ENCODE measurements at places on chromosomes 13 and 19. TPM values are rescaled to one million over a fixed set of nuclear protein-coding genes. Genes with fewer than 3 reads are reported as not detected.
A peak's percentile ranks its signal among the peaks of the same experiment; 100 is the strongest.

The PCP2 gene
- 1.00 TPM for total RNA-seq

The KCNN4 gene
- 0.36 TPM for total RNA-seq

The BEST2 gene
- not detected for total RNA-seq

DNA sequence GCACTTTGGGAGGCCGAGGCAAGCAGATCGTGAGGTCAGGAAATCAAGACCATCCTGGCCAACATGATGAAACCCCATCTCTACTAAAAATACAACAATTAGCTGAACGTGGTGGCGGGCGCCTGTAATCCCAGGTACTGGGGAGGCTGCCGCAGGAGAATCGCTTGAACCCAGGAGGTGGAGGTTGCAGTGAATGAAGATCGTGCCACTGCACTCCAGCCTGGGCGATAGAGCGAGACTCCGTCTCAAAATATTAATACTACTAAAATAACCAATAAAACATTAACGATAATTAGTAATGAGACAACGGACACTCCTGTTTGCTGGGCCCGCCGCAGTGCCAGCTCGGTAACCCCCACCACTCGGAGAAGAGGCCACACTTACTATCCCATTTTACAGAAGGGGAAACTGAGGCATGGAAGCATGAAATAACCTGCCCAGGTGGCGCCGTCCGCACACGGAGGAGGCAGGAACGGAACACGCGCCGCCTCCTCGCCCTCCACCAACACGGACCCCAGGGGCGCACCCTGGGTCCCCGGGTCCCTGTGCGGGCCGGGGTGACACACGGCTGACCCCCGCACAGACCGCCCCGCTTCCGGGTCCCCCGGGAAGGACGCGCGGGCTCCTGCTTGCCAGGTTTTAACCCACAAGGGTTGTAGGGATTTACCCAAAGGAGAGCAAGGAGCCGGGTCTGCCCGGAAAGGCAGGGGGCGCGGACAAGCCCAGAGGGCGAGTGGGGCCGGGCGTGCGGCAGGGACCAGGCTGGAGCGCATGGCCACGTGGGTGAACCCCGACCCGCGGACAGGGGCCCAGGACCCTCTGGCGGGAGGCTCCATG lies 1.6 kb downstream of the R3HDM4 start:
- no peak for DNase-seq

DNA sequence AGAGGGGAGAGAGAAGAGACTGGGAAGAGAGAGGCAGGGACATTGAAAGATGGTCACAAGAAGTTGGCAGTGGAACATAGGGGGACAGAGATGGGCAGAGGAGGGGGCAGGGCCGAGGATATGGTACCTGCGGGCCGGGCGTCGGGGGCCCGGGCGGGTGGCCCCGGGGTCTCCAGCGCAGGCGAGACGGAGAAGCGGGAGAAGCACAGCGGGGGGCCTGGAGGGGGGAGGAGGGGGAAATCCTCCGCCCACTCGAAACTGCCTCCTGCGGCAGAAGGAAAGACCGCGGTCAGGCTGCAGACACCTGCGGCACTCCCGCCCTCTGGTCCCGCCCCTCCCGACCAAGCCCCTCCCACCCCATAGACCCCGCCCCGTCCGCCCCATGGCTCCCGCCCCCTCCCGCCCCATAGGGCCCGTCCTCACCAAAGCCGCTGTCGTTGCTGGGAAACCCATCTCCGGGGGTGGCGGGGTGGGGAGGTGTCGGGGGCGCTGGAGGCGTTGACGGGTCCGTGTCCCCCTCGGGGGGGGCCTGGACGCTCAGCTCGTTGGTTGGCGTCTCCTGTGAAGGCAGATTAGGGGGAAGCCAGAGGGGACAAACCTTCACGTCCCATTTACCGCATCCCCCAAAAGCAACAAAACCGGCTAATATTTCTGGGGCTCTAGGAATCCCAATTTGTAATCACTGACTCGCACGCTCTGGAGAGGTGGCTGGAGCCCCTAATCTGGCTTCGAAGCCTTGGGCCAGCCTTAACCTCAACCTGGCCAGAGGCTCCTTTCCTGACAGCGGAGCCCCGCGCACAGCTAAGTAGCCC lies 20.4 kb downstream of the LMTK3 start:
- peak; percentile 32 for DNase-seq

DNA sequence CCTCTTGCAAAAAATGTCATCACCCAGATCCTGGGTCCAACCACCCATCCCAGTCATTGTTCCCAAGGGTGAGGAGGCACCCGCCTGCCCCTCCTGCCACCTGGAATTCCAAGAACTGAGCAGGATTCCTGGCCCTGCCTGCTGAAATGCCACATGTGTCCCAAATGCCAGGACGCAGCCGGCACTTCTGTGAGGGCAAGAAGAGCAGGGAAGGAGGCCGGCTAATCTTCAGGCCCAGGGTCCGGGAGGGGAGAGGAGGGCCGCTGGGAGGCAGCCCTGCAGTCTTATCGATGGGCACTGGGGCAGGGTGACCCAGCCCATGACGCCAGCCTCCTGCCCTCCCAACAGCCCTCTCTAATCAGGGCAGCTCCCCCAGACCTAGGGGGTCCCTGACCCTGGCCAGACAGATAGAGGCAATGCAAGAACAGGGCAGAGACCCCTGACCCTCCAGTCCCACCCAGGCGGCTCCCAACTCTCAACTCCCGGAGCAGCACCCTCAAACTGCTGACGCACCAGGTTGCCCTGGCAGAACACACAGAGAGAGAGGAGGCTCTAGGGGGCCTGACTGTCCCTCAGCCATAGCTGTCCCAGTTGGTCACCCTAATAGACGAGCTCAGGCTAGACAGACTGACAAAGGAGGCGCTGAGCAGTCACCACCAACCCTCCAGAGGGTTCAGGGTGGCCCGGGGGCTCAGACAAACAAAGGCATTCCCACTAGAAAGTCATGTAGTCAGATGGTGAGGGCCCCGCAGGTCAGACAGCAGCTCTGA lies 1.5 kb downstream of the MFSD12 start:
- no peak for DNase-seq

DNA sequence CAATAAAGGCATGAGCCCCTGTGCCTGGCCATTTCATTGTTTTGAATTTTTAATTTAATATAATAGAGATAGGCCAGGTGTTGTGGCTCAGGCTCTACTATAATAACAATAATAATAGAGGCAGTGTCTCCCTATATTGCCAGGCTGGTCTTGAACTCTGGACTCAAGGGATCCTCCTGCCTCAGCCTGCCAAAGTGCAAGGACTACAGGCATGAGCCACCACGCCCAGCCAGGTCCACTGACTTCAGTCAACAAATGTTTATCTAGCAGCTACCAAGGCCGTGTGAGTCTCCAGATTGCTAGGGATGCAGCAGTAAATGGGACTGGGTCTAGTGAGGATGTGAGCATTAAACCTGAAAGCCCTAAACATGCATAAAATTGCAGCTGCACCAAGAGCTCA lies 13.8 kb upstream of the ILF3 start:
- no peak for DNase-seq

DNA sequence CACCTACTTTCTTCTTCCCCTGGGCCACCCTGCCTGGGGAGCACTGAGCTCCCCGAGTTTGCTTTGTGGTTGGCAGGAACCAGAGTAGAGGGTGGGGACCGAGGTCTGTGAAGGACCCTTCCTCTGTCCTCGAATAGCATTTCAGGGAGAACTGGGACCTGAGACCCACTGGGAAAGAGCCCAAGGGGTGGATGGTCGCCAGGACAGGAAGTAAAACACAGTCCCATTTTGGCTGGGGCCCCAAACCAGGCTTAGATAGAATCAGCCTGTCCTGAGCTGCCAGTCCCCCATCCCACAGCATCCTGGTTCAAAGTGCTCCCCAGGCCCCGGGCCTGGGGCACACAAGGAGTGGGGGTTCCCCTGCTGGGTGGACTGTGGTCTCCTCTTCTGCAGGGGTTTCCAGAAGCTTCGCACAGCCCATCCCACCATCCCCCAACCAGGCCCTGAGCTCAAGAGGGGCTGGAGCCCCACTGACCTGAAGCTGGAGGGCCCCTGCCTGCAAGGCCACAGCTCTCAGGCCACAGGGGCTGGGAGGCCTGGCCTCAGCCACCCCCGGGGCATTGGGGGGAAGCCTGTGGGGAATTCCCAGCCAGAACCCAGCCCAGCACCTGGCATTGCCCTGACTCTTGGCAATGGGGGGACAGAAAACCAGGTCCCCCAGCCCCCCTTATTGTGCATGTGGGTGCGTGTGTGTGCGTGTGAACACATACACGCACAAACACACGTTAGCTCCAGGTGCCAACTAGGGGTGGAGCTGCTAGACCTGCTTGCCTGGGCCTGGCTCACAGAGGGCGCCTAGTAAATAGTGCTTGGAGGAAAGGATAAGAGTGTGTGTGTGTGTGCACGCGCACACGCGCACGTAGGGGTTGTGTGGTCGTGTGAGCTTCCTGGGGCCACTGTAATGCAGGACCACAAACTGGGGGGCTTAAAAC lies 995 bp upstream of the MKNK2 start:
- no peak for DNase-seq

DNA sequence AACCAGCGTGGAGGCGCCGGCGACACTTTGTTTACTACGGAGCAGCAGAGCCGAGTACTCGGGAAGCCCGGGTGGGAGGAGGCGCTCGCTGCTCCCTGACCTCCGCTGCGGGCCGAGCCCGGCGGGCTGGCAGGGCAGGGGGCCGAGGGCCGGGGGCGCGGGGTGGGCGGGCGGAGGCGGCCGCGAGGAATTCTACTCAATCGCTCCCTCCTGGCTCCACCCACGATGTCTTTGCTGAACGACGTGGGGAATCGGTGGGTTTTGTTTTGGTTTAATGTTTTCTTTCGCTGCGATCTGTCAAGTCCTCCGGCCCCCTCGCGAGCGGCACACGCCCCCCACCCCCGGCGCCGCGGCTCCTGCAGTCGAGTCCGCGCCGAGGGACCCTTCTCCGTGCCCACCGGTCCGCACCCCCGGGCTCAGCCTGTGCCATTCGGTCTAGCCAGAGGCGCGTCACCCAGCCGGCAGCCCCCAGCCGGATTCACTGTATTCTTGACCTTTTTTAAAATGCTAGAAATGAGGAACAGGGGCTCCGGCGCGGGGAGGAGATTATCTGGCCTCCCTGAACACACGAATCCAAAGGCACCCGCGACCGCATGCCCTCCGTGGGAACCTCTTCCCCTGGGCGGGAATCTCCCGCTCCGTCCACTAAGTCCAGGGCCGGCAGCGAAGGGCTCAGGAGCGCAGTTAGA lies 636 bp upstream of the FOXO1 start:
- no peak for DNase-seq

DNA sequence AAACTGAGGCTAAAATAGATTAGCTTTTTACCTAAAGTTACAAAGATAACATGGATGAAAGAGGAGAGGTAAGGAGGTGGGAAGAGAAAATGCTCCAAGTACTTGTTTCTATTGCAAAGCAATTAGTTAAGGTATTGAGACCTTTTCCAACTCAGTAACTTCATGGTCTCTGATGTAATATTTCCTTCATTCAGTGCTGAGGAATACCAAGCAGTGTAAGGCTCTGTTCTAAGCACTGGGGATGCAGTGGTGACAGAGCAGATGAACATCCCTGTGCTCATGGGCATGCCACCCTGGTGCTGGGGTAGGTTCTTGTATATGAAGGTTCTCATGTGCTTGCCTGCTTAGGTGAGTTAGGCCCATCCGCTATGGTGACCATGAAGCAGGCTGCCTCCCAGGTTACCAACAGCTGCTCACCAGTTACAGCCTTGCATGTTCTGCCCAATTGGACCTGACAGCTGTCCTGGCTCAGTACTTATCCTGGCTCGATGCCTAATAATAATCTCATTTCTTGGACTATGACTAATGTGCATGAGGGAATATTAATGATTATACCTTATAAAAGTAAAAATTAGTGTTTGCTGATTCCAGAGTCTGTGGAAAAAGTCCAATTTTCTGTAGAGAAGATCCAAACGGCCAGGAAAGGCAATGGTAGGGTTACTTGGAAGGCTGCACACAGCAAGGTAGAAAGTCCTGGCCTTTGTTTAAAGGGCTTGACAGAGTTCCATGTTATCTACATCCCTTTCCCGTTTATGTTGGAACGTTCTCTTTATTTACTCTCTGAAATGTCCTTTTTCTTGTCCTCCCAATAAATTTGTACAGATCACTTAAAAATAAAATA lies 48.3 kb downstream of the LATS2 start:
- DNase-seq, result no peak

DNA sequence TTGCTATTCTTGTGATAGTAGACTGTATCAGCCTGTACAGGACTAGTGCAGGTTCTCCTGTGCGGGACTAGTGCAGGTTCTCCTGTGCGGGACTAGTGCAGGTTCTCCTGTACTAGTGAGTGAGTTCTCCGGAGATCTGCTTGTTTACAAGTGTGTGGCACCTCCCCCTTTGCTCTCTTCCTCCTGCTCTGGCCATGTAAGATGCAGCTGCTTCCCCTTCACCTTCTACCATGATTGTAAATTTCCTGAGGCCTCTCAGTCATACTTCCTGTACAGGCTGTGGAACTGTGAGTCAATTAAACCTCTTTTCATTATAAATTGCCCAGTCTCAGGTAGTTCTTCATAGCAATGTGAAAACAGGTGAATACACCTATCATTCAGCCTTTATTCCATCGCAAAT lies 289.6 kb downstream of the TEX29 start:
- no peak for DNase-seq

DNA sequence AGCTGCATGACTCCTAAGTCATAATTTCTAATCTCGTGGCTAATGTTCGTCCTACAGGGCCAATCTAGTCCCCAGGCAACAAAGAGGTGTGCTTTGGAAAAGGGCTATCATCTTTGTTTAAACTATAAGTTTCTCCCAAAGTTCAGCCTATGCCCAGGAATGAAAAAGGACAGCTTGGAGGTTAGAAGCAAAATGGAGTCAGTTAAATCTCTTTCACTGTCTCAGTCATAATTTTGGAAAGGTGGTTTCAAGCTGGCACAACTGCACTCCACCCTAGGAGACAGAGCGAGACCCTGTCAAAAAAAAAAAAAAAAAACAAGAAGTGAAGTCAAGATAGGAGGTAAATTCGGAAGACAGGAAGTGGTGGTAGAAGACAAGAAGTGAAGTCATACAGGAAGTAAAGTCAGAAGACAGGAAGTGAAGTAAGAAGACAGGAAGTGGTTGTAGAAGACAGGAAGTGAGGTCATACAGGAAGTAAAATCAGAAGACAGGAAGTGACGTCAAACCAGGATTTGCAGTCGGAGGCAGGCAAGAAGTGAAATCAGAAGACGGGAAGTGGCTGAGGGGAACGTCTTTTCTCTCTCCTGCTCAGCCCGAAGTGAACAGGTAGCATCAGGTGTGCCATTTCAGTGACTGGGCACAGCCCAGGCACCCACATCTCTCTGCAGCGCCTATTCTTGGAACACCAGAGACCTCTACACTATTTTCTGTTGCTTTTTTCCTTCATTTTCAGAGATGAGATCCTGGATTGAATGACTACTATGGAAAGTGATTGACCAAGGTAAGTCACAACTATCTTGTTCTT lies 32.2 kb downstream of the GP6 start:
- DNase-seq, result no peak

DNA sequence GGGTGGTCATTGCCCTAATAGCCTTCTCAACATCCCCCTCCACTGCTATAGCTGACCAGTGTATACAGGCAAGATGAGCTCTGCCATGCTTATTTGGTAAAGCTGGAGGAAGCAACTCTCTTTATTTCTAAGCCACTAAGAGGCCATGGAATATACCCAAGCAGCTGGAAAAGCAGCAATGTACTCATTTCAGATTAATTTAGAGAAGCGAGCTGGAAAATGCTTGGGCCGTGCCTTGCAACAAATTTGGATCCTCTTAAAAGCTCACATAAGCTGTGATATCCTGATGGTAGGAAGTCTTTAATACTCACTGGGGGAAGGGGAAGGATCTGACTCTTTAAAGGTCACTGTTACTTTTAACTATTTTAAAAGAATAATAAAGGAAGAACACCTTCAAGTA lies 77.8 kb downstream of the TEX26 start:
- DNase-seq, result no peak

Data from cerebellum (tissue), 4 donors.